ENCODE measurements at places on chromosomes 1 and 21.

DNA sequence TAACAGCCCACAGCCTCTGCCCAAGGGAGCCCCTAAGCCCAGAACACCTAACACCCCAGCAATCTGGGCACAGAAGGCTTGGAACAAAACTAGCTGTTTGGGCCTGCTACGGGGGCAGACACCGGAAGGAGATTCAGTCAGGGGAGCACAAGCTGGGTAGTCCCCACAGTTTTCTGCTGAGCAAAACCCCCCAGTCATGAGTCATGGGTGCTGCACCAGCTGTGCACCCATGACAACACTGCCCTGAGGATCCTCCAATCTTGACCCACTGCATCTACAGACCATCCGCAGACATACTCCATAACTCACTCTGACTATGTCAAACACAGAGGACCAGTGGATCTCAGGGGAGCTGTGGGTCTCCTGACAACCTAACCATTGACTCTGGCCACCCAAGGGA, 105.1 kb downstream of the LRIG2 start:
- no peak for DNase-seq

DNA sequence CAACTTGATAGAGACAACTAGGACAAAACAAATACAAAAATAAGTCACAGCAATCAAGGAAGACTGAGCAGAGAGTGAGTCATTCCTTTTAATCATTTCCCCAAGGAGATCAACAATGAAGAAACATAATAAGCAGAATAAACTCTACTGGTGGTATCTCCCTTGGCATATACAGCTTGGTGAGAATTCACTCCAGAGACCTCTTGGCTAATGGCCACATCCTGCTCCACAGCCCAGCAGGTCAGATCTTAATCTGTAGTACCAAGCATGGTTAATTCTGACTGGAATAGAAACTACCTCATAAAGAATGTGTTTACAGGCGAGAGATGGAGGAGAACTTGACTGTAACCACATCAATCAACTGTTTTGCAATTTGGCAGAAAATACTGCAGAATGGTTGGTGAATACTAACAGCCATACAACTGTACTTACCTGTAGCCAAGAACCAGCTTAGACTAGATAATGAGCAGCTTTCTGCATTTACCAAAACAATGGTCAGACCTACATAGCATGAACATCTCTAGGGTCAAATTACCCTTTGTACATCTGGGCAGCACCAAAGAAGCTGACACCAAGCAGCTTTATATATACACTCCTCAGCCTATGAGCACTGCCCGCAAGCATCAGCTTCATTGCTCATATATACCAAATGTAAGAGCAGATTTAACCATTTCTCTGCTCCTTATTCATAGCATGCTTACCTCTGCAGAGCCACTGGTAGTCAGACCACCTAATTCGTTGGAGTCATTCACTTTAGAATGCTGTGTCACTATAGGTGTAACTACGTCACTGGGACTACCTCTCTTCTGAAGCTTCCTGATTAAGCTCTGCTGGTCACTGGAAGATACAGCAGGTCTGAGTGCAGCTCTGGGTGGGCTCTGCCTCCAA, 51.0 kb downstream of the KIAA0319L start:
- DNase-seq = peak; percentile 9

DNA sequence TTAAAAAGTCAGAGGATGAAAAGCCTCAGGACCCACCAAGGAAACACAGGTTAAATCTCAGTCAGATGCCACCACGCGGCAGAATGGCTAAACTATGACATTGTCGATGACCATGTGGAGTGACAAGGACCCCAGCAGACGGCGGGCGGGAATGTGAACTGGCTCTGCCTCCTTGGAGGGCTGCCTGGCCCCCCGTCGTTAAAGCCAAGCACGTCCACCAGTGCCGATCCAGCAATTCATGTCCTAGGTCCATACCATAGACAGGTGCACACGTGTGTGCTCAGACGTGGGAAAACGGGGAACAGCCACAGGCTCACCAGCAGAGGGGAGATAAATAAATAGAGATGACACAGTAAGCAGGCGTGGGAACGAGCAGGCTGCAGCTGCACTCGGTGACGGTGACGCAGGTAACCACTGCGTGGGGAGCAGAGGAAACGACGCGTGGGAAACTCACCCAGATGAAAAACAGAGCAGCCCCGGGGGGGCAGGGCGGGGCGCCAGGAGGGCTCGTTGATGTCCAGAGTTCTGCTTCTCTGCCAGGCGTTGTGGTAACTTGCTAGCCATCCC, 28.3 kb upstream of the PCBP3 start:
- DNase-seq = no peak

- DNase-seq = no peak
These were observed at the start of gene TMCO4 for GRCh38 chr1:19799230-19800075. TSS of gene TMCO4 (minus strand) at chr1:19799916. CDS start at chr1:19780758, 19,158 bp downstream.

GRCh38 chr1:955474-955873, 3.6 kb downstream of the NOC2L start:
- no peak for DNase-seq

DNA sequence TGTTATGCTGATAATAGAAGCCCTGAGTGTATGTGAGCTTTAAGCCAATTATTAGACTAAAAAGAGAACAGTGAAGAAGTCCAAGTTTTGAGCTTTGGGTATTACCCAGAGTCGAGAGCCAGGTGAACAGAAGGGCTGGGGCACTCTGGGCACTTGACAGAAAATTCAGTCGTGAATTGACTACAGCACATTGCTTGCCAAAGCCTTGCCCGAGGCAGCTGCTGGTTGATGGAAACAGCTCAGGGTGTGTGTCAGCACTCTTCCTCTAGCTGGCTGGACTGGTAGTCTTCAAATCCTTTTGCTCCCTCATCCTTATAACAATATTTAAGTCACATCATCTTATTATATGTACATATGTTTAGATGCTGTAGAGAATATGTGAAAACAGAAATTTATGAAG, 21.3 kb downstream of the PDE4B start:
- no peak for DNase-seq

DNA sequence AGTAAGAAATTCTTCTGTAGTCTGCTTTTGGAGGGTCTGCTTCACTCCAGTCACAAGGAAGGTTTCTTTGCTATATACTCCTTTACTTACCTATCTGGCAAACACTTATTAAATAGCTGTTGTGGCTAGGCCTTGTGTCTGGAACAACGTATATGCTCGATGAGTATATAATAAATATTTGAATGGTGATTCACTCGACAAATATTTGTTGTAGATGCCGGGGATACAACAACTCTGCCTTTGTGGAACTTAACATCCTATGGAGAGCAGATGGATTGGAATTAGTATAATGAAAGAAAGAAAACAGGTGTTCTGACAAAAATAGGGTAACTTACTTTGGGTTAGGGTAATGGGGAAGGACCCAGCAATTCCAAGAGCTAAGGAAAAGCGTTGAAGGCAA, 31.1 kb downstream of the KPNA6 start:
- DNase-seq = no peak

- no peak for DNase-seq
These were observed 14.7 kb downstream of the ARID4B start for GRCh38 chr1:235313262-235313661.

DNA sequence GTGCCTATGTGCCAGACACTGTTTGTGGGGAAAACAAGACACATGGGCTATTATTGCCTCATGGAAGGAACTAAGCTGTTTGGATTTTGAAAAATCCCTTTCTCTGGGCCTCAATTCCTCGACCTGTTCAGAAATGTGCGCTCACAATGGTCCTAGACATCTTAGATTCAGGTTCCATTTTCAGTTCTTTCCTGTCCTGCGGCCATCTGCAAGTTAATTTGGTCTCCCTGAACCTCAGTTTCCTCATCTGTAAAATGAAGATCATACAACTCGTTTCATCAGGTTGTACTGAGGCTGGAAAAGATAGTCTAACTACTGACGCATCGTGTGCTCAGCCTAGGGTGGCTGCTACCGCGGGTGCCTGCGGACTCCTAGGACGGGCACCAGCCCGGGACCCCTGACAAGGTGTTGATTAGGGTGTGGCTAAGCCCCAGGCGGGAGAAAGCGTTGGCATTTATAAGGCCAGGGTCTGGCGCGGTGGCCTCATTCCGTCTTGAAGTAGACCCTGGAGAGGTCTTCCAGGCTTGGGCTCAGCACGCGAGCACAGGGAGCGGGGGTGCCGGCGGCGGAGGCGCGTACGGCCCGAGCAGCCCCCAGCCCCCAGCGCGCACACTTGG, 493 bp upstream of the ELOA start:
- no peak for DNase-seq

- DNase-seq = no peak
These were observed 3.9 kb downstream of the PSMB2 start for GRCh38 chr1:35637401-35637809.
